ENCODE measurements at places on chromosomes 2 and 18. TPM values are rescaled to one million over a fixed set of nuclear protein-coding genes. Genes with fewer than 3 reads are reported as not detected.

DNA sequence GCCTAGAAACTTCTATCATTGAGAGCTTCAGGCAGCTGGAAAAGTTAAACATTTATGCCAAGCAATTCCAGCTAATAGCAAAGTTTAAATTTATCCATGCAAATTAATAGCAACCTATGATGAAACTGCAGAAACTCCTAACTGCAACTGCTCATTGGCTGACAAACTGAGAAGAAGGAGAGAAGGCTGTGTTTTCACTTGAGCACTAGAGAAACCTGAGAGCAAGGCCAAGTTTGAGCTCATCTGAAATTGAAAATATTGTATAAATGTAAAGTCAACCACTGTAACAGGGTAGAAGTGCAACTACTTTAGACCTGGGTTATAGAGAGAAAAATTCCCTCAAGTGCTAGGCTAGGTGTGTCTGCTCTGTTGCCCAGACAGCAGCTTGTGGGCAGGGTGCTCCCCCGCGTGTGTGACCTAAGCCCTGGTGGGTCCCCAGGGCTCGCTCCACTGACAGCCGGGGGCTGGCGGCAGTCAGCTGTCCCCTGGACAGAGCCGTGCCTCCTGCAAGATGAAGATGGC, 50.2 kb downstream of the CABYR start:
- no peak for DNase-seq

HDAC4 gene
- polyA plus RNA-seq: 10.9 TPM

DNA sequence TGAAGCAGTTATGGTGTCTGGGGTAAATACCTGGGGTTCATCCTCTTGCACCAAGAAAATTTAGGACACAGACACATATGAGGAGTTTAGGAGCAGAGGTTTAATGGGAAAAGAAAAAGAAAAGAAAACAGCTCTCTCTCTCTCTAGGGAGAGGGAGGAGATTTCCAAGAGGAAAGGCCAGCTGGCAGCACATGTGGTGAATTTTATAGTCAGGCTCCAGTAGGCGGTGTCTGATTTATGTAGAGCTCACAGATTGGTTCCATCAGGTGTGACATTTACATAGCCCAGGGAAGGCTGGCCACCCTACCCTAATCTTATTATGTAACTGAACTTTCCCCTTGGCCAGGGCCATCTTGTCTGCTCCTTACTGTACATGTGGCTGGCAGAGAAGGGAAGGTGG, 297.5 kb upstream of the RGPD4 start:
- peak; percentile 12 for DNase-seq

DNA sequence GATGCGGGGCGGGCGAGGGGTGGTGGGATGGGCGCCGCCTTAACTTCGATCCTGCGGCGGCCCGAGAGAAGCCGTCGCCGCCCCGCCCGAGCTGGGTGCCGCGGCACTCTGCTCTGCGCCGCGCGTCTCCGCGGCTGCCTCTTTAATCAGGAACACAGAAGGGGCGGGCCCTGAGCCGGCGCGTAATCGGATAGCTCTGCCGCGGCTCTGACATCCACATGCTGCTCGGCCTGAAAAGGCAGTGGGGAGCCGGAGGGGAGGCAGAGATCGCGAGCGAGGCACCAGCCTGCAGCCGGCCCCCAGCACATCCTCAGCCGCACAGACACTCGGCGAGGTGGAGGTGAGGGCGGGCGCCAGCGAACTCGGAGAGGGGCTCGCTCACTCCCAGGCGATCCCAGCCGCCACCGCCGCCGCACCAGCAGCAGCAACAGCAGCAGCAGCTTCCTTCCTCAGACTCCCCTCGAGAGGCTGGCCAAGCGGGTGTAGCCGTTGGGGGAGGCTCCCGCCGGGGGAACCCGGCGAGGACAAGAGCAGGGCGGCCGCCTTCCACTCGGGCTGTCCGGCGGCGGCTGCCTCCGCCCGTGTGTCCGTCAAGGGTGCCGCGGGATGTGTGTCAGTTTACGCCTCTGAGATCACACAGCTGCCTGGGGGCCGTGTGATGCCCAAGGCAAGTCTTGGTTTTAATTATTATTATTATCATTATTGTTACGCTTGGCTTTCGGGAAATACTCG, at the start of gene NRP2:
Gene NRP2, plus strand, starts transcription at position 263 of the 732 bp plus-strand sequence. CDS start 790 bp downstream, outside the sequence.
- peak; percentile 86 for DNase-seq

DNA sequence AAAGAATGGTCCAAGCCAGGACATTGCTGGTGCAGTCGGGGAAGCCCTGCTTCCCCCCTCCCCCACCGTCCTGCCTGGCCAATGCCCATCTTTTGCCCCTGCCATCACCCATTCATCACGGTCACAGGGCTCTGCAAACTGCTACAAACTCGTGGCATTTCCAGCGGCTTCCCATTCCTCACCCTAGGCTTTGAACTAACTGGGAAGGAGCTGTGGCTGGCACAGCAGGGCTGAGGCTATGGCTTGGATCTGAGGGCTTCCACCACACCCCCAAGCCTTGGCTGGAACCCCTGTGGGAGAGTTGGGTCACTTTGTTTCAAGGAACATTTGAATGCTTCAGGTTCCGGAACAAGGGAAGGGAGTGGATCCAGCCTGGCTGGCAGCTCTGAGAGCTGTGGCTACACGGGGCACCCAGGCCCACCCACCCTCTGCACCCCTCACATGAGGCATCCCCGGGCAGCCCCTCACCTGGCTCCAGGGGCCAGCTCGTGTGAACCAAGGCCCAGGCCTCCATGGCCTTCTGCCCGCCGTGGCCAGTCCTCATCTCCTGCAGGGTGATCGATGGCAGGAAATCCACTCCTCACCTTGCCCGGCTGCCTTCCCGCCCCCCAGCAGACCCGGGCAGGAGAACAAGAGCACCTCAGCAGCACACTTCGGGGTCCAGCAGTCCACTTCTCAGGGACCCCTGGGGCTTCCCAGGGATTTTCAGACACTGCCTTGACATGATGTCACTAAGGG, 58.8 kb upstream of the OTOS start:
- no peak for DNase-seq

GRCh38 chr2:4151521-4151920, 448.1 kb downstream of the DCDC2C start:
- no peak for DNase-seq

DNA sequence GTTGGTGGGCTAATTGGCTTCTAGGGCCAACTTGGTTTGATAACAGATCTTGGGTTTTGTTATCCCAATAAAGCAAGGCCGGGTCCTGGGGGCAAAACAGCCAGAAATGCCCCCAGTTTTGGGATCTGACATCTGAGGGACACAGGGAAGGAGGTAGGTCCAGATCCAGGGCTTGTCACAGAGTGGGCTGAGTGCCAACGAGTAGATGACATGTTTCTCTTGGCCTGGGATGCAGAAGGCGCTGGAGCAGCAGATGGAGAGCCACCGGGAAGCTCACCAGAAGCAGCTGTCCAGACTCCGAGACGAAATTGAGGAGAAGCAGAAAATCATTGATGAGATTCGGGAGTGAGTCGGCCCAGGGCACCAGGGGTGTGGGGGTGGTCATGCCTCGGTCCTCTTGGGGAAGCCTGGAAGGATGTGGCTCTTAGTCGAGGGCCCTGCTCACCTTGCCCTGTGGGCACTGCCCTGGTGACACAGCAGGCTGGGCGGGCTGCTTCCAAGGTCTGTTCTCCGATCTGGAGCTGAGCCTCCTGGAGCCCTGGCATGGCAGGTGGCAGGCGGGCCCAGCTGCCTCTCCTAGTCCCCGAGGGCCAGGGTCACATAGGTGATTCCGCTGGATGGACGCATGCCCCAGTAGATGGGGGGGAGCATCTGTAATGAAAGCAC, 40.2 kb upstream of the LYPD6B start:
- no peak for DNase-seq

CD302 gene
- 62.2 TPM for polyA plus RNA-seq

- DNase-seq: no peak
Measured at GRCh38 chr2:65032019-65032975, 23.9 kb upstream of the CEP68 start.

- no peak for DNase-seq
Measured at GRCh38 chr2:59791004-59791618, 762.3 kb downstream of the BCL11A start.

Data from right lung (tissue), 10 donors.